ENCODE measurements at places on chromosomes 5 and 9.

GRCh38 chr5:2012885-2013284 is 130.2 kb upstream of the IRX4 start:
- DNase-seq = no peak

DNA sequence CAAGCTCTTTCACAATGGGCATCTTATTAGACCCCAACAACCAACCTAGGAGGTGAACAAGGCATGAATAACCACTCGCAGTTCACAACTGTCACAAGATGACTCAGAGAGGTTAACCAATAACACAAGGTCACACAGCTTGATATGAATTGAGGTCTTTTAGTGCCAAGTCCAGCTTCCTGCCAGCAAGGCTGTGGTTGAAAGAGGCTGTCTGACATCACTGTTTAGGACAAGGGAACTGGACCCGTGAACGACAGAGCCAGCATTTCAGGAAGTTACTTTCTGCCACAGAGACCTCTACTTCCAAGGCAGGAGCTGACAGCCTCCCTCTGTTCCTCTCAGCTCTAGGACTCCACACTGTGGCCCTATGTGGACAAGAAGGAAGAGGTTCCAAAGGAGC is 53.4 kb upstream of the ALDH1B1 start:
- no peak for DNase-seq

DNA sequence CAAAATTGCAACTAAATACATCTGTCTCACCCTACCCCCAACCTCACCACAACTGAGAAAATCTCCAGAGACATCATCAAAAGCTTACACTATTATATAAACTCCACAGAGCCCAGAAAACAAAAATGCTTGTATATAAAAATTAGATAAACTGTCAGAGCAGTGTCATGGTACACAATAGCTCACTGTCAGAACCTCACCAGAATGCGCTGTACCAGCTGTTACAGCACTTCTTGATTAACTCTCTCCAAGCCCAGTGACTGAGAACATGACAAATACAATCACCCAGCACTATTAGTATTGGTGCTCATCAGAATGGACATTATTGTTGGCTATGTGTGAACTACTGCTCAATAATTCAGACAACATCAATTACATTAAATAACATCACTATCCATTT is 65.7 kb downstream of the ZDHHC21 start:
- peak; percentile 2 for DNase-seq

- no peak for DNase-seq
These were observed 12.8 kb upstream of the C9orf152 start for GRCh38 chr9:110220809-110221208.

DNA sequence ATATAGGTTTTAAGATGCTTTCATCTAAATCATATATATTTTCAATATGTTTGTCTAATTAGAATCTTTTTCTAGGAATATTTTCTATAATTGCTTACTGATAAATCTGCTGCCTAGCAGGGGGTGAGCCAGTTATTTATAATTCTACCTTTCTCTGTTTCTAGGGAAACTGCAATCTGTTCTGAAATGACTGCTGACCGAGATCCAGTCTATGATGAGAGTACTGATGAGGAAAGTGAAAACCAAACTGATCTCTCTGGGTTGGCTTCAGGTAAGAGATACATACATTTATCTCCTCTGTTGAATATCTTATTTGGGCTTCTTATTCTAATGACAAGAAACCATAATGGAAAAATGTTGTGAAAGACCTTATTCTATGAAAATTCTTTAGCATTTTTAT is 127.3 kb downstream of the XRCC4 start:
- no peak for DNase-seq

- DNase-seq = no peak
These were observed 4.7 kb upstream of the PTGS1 start for GRCh38 chr9:122366074-122366660.

DNA sequence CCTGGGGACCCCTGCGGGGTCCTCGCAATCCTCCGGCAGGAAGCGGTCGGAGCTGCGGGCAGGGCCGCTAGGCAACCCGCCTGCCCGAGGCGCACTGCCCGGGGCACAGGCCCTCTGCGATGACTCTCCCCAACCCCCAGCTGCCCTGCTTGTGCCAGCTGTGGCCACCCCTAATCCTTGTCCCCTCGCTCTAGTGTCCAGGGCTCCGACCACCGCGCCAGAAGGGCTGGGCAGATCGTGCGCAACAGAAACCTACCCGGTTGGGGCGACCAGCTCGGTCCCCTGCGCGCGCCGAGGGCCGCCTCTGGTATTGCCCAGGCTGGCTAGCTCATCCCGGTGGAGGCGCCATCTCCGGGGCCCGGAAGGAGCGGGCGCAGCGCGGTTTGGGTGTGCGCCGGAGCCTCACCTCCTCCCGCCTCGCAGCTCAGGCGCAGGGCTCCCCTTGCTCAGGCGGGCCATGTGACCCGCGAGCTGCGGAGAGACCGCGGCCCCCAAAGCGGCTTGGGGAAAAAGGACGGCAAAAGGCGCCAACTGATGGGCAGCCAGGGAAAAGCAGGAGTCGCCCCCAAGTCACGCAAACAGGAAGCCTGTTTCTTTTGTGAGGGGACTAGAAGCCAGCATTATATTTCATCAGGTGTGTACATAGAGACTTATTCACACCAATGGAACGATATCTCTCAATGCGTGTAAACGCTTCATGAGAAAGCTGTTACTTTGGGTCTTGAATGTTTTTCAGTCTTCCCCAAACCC is 46.8 kb upstream of the RNF20 start:
- peak; percentile 69 for DNase-seq

DNA sequence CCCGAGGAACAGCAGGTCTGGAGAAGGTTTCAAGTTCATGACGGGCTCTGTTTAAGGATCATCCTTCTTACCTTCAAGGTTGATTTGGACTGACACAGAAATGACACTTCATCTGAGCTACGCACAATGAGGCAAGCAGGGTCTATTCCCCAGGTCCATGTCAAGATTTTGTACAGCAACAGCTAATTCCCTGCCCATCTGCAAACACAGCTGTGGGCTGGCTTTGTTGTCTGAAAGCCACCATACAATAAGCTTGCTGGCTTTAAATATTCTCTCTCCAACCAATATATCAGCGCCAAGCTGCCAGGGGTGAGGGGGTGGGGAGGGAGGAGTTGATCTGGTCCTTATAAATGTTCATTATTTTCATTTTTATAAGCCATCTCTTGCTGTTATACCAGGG is 92.0 kb downstream of the OTULIN start:
- no peak for DNase-seq

DNA sequence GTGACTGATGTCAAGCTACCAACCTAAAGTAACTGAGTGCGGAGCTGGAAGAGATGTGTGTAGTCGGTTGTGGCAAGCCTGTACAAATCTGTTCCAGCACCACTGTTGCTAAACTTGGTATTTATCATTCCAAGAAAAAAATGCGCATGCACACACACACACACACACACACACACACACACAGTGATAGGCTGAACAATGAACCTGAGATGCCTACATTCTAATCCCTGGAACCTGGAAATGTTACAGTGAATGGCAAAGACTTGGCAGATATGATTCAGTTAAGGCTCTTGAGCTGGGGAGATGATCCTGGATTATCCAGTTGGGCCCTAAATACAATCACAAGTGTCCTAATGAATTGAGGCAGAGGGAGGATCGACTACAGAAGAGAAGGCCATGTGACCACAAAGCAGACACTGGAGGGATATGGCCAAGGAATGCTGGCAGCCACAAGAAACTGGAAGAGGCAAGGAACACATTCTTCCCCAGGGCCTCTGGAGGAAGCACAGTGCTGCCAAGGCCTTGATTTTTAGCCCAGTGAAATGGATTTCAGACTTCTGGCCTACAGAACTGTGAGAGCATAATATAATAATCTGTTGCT is 49.7 kb upstream of the LHFPL2 start:
- DNase-seq = no peak

- DNase-seq = no peak
These were observed 354.1 kb upstream of the SLC30A5 start for GRCh38 chr5:68739752-68740151.

GRCh38 chr5:135482381-135482933 is 30.3 kb upstream of the TIFAB start:
- DNase-seq = no peak

DNA sequence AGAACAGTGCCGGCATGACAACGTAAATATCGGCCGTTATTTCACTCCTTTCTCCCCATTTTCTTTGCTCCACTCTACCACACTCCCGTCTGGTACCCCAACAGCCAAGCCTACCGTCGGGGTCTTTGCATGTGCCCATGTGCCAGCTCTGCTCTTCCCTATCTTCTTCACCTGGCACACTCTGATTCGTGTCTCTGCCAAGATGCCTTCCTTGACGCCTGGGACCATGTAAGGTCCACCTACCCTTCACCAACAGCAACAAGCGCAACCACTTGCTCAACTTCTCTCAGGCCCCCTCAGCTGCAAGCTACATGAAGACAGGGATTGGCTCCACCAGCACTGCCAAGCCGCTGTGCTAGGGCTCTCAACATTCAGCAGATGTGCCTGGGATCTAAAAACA is 4.4 kb downstream of the MGAT1 start:
- no peak for DNase-seq

- DNase-seq = no peak
These were observed 81.5 kb downstream of the RGS3 start for GRCh38 chr9:113545068-113545467.

DNA sequence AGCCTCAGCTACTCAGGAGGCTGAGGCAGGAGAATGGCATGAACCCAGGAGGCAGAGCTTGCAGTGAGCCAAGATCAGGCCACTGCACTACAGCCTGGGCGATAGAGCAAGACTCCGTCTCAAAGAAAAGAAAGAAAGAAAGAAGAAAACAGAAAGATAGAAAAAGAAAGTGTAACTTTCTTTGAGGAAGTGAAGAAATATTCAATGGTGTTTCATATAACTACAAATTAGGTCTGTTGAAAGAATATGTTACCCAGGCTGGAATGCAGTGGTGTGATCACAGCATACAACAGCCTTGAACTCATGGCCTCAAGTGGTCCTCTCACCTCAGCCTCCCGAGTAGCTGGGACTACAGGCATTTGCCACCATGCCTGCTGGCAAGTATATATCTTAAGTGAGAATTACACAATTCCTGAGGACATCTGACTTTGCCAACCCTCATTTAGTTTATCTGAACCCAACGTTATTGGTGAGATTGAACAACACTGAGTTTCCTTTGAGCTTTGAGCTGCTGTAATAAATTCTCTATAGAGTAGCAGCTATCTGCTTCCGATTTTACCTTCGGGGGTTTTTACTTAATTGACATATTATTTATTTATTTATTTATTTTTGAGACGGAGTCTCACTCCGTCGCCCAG is 2.0 kb upstream of the FAF2 start:
- no peak for DNase-seq

- no peak for DNase-seq
These were observed 543 bp downstream of the ST8SIA4 start for GRCh38 chr5:100902440-100903038.

- no peak for DNase-seq
These were observed 16.0 kb upstream of the COL15A1 start for GRCh38 chr9:98927724-98928123.

GRCh38 chr5:143119881-143120341 is 283.6 kb downstream of the NR3C1 start:
- no peak for DNase-seq

DNA sequence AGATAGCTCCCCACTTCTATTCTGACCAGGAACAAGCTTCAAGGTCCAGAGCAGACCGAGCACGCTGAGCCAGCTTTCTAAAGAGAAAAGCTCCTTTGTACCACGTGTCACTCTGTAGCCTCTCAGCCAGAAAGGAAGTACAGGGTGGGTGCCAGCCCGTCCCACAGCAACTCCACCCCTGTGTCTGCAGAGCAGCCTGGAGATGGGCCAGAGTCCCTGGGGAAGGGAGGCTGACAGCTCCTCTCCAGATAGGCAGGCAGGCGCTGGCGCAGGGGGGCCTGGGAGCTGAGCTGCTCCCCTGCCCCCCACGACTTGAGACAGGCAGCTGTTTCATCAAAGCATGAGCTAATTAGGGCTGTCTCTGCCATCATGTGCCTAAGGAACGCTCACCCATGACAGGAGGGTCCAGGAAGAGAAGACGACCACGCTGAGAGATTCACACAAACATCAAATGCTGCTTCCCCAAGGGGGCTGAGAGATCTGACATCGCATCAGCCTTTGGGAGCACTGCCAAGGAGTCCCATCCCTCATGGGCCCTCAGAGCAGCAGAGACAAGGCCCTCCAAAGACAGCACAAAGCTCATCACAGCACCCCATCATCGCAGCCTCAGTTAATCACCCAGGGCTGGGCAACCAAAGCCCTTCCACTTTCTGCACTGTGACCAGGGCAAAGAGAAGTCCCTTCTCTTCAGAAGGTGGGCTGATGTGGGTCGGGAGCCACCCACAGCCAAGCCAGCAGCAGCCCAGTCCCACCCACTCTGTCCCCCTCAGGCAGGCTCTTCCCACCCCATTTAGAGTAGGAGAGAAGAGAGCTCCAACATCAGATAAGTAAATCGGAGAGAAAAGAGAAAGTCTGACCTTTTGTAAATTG is 78.5 kb upstream of the LRRTM2 start:
- DNase-seq = peak; percentile 8

GRCh38 chr9:20863945-20864344 is 167.5 kb downstream of the HACD4 start:
- DNase-seq = no peak

DNA sequence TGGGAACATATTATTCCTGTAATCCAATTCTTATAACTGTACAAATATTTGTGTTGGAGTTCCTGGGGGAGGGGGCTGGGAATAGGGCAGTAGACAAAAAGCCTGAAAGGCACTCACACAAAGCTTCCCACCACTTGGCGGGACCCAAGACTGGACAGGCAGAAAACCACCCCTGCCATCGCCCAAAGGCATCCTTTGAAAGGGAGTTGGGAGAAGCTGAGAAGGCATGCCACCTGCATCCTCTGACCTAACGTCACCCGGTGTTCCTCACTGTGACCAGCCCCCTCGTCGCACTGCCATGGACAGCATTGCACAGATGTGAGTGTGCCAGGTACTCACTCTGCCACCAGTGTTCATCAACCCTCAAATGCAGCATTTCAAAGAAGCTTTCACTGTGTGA is 80.6 kb upstream of the SMIM23 start:
- DNase-seq = no peak

DNA sequence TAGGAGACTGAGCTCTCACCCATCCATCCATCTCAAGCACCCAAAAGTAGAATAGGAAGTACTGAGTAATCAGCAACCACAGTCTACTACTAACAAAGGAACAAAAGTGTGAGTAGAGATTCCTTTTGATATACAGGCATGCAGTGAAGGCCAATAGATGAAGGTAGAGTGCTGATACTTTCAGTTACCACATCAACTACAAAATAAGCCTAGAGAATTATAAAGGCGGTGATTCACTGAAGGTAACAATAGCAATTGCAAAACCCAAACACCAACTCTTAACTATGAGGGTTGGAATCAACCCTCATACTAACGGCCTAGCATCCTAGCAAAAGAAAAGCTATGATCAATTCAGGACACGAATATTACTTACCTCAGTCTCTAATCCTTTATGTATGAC is 992.6 kb downstream of the DNAH5 start:
- no peak for DNase-seq

- no peak for DNase-seq
These were observed 89.6 kb downstream of the PRDM6 start for GRCh38 chr5:123178683-123179082.

- no peak for DNase-seq
These were observed 351.2 kb downstream of the RAB3C start for GRCh38 chr5:58933891-58934628.

GRCh38 chr5:123087173-123088030 is 1.6 kb upstream of the PRDM6 start:
- DNase-seq = no peak

- DNase-seq = no peak
These were observed 866 bp downstream of the SLC22A5 start for GRCh38 chr5:132370181-132370970.

- DNase-seq = no peak
These were observed 508.6 kb downstream of the TAF11L14 start for GRCh38 chr5:18142831-18143230.

Measured in NCI-H2227 treated with DMSO at 0.1 percent for 48 hours (cell line).